ENCODE measurements at places on chromosomes 11 and 22.

- H3K27ac ChIP-seq = no peak within 1 kb of the TSS
- H3K27me3 ChIP-seq = no peaks in the 10 kb centered on the region
- H3K36me3 ChIP-seq = no peaks in the 10 kb centered on the region
- peak within 1 kb of the TSS; percentile 8 for H3K4me3 ChIP-seq
- peak; percentile 81 for DNase-seq
- peaks cover 12% of the 10 kb centered on the region for H3K4me1 ChIP-seq
Observed at GRCh38 chr11:13008625-13009475, at the start of gene RASSF10. Gene RASSF10, plus strand, starts transcription at chr11:13009316. Its CDS starts 261 bp downstream, at chr11:13009577.

GRCh38 chr22:50308986-50309600 is 1.6 kb upstream of the PLXNB2 start:
- DNase-seq = peak; percentile 56
- peak overlapping the region; percentile 33 for H3K27ac ChIP-seq
- H3K4me1 ChIP-seq = peaks cover 10% of the 10 kb centered on the region
- no peaks in the 10 kb centered on the region for H3K36me3 ChIP-seq

DNA sequence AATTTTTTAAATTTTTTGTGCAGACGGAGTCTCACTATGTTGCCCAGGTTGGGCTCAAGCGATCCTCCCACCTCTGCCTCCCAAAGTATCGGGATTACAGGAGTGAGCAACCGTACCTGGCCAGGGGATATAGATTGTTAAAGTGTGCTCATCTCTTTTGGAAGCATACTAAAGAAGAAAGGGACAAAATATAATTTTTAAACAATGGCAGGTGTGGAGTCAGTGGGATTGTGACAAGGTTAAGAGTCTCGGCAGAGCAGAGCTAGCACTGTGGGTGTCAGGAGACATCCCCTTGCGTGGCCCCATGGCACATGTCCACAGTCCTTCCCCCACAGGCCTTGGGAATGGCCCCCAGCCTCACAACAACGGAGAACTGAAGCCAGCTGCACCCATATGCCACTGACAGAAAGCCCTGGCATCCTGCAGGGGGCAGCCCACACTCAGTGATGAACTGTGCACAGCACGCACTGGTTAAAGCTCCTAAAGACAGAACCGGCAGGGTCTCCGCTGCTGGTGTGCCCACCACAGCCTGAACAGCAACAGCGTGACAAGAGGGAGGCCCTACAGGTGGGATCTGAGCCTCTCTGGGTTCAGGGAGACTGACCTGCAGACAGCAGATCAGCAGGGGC is 29.9 kb downstream of the SERPIND1 start:
- DNase-seq = no peak
- no peak overlapping the region for H3K27ac ChIP-seq

- no peaks in the 10 kb centered on the region for H3K27me3 ChIP-seq
- H3K27ac ChIP-seq = peak overlapping the region; percentile 90
- no peak overlapping the region for H3K4me3 ChIP-seq
- DNase-seq = no peak
Observed at GRCh38 chr11:74019860-74020259, 11.0 kb upstream of the UCP3 start.

- DNase-seq = no peak
- H3K36me3 ChIP-seq = no peaks in the 10 kb centered on the region
- no peak overlapping the region for H3K4me3 ChIP-seq
Observed at GRCh38 chr11:32885556-32885955, 7.1 kb upstream of the QSER1 start.

GRCh38 chr22:20386336-20386735 is 7.6 kb upstream of the ZNF74 start:
- no peak overlapping the region for H3K27ac ChIP-seq
- H3K4me3 ChIP-seq = no peak overlapping the region
- peaks cover 4% of the 10 kb centered on the region for H3K27me3 ChIP-seq
- DNase-seq = no peak

DNA sequence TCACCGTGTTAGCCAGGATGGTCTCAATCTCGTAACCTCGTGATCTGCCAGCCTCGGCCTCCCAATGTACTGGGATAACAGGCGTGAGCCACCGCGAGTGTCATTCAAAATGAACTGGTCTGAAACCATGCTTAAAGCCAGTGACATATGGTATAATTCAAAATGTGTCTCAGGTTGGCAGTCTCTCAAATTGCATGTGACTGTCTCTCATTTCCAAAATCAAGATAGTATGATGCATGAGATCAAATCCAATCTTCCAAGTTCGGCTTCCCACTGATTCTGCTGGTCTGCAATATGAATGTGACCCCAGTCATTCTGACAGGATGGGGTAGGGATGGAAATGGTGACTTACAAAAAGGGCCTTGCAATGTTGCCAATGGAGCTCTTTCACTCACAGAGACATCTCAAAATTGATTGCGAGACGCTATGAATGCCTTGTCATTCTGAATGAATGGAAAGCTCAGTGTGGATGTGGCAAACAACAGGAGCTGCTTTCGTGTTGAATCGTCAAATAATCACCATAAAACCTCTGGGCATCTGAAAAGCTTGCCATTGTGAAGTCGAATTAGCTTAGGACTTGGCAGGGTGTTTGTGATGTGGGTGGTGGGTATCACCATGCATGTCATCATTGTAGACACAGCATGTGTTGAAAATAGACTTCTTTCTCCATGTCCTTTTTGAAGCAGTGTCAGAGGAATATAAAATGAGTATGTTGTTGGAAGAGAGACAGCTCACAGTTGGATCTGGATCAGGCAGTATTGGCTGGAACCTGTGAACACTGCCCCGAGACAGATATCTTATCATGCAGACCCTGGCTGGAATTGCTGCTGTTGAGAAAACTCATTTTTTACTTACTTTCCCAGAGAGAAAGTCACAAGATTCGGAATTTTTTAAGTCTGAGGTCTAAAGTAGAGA is 12.2 kb downstream of the SLN start:
- H3K27me3 ChIP-seq = no peaks in the 10 kb centered on the region
- no peak for DNase-seq
- H3K27ac ChIP-seq = no peak overlapping the region
- no peak overlapping the region for H3K4me3 ChIP-seq

GRCh38 chr11:121489823-121490222 is 37.1 kb upstream of the SORL1-AS1 start:
- no peak for DNase-seq
- H3K4me3 ChIP-seq = no peak overlapping the region
- no peaks in the 10 kb centered on the region for H3K4me1 ChIP-seq
- H3K36me3 ChIP-seq = no peaks in the 10 kb centered on the region

GRCh38 chr22:33687464-33687863 is 232.8 kb downstream of the LARGE1 start:
- H3K27ac ChIP-seq = no peak overlapping the region
- H3K27me3 ChIP-seq = no peaks in the 10 kb centered on the region
- DNase-seq = no peak
- H3K4me3 ChIP-seq = no peak overlapping the region
- no peaks in the 10 kb centered on the region for H3K4me1 ChIP-seq

DNA sequence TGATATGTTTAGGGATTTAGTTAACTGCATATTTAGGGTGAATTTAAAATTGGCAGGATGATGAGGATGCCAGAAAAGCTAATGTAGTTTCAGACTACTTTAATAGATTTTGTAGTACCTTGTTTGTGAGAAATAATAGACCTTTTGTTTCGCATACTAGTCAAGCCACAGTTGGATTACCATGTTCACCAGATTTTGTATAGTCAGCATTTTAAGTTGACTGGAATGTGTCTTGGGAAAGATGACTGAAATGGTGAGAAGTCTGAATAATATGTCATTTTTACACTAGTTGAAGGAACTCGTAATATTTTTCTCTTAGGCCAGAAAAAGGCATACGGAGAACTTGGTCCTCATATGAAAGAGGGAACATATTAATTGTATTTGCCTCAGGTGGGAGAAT is 23.4 kb downstream of the ATM start:
- no peak overlapping the region for H3K4me3 ChIP-seq
- H3K27ac ChIP-seq = no peak overlapping the region
- H3K4me1 ChIP-seq = no peaks in the 10 kb centered on the region
- no peaks in the 10 kb centered on the region for H3K27me3 ChIP-seq
- no peaks in the 10 kb centered on the region for H3K36me3 ChIP-seq
